Activated CD8-positive, alpha-beta memory T cell treated with anti-CD3 and anti-CD28 coated beads for 1 hour (primary cell): ENCODE measurements at places on chromosomes 1 and 21.
A peak's percentile ranks its signal among the peaks of the same experiment; 100 is the strongest.

DNA sequence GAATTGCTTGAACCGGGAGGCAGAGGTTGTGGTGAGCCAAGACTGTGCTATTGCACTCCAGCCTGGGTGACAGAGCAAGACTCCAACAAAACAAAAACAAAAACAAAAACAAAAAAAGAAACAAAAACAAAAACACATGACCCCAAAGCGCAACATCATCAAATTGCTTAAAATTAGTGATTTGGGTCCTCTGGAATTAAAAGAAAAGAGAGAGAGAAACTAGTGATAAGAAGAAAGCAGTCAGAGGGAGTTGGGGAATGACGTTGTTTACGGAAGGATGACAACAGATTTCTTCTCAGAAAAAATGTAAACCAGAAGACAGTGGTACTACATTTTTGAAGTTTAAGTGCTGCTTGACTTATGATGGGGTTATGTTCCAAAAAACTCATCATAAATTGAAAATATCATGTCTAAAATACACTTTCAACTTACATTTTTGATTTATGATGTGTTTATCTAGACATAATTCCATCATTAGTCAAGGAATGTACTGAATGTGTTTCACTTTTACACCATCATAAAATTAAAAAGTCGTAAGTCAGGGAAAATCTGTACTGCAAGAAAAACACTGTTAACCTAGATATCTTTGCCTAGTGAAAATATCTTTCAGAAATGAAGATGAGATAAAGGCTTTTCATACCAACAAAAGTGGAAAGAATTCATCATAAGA is 88.0 kb downstream of the MT1HL1 start:
- DNase-seq = no peak

- peak; percentile 33 for DNase-seq
These were observed 13.9 kb upstream of the CAMK1G start for GRCh38 chr1:209569455-209570207.

- DNase-seq = peak; percentile 29
These were observed 1.2 kb downstream of the PABPC4 start for GRCh38 chr1:39575191-39576015.

GRCh38 chr1:184416946-184417345 is 30.1 kb downstream of the C1orf21 start:
- DNase-seq = no peak

- DNase-seq = no peak
These were observed 19.0 kb upstream of the EFHD2 start for GRCh38 chr1:15390667-15391066.

- DNase-seq = no peak
These were observed 6.7 kb upstream of the PINK1 start for GRCh38 chr1:20626524-20626923.

- DNase-seq = no peak
These were observed 17.2 kb upstream of the BEND5 start for GRCh38 chr1:48793863-48794262.

DNA sequence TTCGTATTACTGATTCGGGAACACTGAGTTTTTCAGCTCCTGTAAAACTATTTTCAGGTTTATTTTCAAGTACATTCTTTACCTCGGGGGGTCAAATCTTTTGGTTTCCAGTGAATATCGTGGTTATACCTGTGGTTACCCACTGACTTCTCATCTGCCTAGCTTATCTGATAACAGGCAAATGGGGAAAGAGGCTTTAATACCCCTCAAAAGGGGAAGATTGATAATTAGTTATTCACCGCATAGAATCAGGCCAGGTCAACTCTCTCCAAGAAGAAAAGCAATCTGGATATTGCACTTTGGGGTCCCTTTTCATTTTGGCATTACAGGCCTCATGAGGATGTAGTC is 23.0 kb downstream of the RUNX1 start:
- DNase-seq = no peak

DNA sequence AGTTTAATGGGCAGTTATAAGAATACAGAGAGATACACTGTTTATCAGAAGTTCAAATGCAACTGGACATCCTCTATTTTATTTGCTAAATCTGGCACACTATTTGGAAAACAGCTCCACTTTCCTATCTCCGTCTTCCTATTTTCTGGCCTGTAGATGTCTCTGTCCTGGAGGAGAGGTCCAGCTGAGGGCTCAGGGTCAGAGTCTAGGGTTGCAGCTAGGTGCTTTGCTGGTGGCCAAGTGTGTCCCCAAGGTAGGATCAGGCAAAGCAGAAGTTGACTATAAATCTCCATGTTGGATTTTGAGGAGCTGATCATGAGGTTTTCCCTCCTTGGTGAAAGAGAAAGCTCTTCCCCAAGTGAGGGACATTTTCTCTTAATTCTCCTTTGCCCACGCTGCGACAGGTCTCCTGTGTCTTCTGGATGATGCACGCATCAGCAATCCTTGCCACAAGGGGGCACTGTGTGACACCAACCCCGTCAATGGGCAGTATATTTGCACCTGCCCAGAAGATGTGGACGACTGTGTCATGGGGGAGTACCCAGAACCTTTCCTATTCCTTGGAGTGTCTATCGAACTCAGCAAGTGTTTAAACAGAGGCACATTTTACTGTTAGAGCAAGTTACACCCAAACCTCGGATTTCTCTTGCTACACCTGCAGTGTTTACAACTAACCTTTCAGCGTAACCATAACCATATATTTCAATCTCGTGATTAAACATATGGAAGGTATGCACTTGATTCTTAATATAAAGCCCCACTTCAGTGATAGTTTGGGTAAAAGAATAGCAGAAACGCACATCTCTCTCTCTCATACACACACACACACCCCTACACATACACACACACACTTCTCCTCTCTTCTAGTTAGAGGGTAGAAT is 10.2 kb downstream of the ADAM30 start:
- DNase-seq = no peak

DNA sequence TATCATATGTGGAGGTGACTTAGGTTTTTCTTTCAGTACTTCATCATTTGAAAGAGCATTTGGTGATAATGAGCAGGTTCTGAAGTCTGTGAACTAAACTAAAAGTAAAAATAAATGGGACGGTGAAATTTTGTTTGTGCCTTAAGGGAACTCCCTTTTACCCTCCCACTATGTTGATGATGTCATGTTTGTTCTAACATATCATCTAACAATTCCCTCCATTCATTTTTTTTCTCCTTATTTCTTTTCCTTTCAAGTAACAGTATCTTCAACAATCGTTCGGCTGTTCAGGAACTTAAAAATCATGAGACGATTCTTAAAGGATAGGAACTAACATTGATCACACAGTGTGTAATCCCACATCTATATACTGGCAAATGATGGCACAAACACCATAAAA is 30.0 kb upstream of the IRF2BP2 start:
- DNase-seq = no peak

GRCh38 chr1:245751726-245752470 is 597.1 kb downstream of the KIF26B start:
- DNase-seq = no peak

DNA sequence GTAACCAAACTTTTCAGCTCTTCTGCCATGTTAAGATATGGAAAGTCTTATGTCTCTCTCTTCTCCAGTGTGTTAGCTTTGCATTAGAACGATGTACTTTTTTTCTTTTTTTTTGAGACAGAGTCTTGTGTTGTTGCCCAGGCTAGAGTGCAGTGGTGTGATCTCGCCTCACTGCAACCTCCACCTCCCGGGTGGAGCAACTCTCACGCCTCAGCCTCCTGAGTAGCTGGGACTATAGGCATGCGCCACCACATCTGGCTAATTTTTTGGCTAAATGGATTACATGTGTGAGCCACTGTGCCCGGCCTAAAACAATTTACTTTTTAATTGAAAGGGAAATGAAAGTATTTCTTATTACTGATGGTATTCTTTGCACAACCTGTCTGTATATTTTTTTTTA is 35.8 kb downstream of the SPEN start:
- DNase-seq = no peak

DNA sequence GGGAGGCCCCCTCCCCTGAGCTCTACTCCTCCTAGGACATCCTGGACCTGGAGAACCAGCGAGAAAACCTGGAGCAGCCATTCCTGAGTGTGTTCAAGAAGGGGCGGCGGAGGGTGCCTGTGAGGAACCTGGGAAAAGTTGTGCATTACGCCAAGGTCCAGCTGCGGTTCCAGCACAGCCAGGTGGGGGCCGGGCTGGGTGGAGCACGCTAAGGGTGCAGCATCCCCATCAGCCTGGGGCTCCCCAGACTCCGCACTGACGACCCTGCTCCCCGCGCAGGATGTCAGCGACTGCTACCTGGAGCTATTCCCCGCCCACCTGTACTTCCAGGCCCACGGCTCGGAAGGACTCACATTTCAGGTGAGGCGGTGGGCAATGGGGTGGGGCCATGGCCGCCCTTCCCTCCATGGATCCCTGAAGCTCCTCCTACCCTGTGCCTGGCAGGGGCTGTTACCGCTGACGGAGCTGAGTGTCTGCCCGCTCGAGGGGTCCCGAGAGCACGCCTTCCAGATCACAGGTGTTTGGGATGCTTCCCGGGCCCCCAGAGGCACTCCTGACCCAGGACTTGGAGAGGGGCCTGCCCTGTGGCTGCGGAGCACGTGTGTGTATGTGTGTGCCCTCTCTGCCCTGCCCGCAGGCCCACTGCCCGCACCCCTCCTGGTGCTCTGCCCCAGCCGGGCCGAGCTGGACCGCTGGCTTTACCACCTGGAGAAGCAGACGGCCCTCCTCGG is 4.1 kb downstream of the PLEKHN1 start:
- no peak for DNase-seq

GRCh38 chr1:54081306-54082270 is 28.2 kb downstream of the TCEANC2 start:
- peak; percentile 22 for DNase-seq

- no peak for DNase-seq
These were observed 545.2 kb upstream of the CAMK1G start for GRCh38 chr1:209038316-209038715.

GRCh38 chr1:242205622-242206489 is 207.0 kb upstream of the MAP1LC3C start:
- DNase-seq = no peak

DNA sequence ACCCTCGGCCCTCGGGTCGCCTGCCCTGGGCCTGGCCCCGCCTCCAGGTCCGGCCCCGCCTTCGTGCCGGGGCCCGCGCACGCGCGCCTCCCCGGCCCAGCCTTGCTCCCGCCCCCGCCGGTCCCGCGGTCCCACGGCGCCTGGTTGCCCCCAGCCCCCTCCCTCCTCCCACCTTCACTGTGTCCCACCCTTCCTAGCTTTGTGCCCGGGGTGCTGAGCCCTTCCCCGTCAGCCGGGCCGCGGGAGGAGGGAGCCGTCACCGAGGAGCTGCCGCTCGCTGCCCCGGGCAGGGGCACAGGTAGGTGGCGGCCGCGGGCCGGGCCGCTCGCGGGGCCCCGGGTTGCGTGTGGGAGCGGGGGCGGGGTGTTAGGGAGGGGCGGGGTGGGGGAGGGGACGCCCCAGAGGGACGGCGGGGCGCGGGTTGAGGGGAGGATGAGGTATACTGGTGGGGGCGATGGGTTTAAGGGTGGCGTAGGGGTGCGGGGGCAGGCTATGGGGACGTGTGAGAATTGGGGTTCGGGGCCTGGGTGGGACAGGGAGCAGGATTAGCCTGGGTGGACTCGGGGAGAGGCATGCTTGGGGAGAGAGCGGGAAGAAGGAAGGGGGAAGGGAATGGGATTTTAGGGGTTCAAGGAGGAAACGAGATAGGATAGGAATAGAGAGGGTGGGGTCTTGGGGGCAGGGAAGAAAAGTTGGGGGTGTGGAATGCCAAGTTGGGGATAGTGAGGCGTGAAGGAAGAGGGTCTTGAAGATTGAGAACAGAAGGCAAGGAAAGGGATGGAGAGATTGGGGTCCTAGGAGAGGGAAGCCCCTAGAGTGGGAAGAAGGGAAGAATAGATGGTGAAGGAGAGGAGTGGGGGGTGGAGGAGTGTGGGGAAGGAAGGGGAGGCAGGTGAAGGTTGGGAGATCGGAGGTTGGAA is at the start of gene LRRC42:
Gene LRRC42, plus strand, starts transcription at position 99 of the 920 bp plus-strand sequence. CDS start 5,650 bp downstream, outside the sequence.
- no peak for DNase-seq

DNA sequence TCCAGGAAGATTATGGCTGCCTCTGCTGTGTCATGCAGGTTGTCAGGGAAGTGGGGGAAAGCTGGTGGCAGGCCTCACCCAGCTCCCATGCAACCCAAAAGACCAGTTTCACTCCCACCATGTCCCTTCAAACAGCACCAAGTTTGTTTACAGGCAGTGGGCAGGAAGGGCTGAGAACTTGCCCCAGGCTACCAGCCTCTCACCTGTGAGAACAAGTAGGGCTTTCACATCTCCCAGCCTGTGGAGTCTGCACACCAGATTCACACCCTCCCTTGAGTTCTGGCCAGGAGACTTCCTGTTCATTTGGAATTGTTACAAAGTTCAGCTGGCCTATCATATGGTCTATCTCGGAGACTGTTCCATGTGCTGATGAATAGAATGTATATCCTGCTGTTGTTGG is 27.8 kb downstream of the RPAP2 start:
- no peak for DNase-seq

DNA sequence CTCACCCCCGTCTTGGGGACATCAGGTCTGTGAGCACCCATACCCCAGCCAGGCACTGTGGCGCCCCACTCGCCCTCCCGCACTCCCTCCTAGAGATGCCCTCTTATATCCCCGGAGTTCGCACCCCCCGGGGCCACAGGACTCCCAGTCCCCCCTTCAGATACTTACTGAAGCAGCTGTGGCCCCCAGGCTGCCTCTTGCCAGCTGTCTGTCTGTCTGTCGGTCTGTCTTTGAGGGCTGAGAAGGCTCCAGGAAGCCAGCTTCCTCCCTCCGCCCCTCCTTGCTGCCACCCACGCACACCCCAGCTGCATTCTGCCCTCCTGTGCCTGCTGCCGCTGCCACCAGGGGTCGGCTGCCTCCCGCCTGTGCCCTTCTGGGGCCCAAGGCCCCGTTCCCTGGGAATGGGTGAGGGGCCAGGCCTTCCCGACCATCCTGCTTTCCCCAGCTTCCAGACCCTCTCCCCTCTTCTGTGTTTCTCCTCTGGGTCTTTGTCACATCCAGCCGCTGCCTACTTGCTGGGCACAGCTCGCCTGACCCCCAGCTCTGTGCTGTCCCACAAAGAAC is at the start of gene PTPN7:
Gene PTPN7, minus strand, starts transcription at position 226 of the 564 bp plus-strand sequence. CDS start 1,200 bp downstream, outside the sequence.
- DNase-seq = peak; percentile 64

DNA sequence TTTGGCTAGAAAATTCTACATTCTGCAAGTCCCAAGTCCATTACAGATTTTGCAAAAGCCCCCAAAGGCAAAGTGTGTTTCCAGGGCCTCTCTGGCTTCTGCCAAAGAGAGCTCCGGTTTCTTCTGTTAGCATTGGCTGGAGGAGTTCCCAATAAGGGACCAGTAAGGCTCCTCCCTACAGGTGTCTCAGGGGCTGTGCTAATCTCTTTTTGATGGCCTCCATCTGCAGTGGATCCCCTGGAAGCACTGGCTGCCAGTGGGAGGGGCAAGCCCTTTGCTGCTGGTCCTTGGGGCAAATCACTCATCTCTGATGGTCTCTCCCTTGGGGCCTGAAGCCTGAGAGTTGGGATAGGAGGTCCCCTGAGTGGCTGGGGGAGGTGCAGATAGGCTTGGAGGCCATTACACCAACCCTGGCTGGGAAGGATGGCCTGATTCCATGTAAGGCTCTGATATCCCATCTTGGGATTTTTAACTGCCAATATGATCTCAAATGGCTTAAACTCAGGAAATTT is 89.1 kb upstream of the USP24 start:
- DNase-seq = no peak

- DNase-seq = no peak
These were observed 17.1 kb downstream of the ELAPOR1 start for GRCh38 chr1:109131059-109131458.
